Cortex of kidney (tissue), 1 donor: ENCODE measurements at places on chromosomes 16 and 17.

GRCh38 chr16:84739349-84740124, 39.7 kb downstream of the USP10 start:
- DNase-seq: no peak

- DNase-seq: no peak
Observed at GRCh38 chr16:48284772-48285409, 37.6 kb upstream of the ABCC11 start.

DNA sequence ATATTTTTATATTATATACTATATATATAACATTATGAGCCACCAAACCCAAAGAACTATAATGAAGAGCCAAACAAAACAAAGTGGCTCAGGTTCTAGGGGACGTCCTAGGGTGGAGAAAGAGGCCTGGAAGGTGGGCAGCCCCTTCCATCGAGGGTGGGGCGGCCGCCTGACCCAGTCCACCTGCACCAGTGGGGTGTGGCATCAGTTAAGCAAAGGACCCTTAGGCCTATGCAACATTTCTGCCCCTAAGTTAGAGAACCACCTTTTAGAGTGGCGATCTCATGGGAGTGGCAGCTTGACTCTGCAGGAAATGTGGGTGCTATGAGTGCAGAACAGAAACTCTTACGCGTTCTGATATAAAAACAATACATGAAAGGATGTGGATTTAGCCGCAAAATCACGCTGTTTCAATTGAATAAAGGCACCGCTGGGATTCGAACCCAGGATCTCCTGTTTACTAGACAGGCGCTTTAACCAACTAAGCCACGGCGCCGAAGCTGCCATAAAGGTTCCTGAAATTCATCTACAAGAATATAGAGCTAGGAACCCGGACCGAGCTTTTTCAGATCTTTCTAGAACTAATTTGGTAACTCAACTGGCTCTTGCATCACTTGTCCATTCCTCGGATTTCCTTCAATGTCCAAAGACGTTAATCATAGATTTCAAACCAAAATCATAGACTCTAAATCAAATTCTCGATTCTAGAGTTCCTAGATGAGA, 15.6 kb upstream of the AURKB start:
- DNase-seq: no peak

DNA sequence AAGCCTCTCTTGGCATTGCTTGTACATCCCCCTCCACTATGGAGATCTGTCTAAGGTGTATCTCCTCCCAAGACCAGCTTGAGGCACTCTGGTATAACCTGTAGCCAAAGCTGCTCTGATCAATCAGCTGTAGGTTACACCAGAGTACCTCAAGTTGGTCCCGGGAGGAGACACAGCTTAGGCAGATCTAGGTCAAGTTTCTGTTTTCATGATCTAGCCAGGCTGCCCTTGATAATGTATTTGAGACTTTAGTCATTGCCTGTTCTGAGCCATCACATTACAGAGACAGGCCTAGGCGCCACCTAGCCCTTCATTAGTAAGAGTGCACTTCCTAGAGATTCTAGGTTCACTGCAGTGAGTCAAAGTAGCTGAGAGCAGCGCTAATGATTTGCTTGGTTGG, 31.4 kb downstream of the ASGR1 start:
- no peak for DNase-seq

DNA sequence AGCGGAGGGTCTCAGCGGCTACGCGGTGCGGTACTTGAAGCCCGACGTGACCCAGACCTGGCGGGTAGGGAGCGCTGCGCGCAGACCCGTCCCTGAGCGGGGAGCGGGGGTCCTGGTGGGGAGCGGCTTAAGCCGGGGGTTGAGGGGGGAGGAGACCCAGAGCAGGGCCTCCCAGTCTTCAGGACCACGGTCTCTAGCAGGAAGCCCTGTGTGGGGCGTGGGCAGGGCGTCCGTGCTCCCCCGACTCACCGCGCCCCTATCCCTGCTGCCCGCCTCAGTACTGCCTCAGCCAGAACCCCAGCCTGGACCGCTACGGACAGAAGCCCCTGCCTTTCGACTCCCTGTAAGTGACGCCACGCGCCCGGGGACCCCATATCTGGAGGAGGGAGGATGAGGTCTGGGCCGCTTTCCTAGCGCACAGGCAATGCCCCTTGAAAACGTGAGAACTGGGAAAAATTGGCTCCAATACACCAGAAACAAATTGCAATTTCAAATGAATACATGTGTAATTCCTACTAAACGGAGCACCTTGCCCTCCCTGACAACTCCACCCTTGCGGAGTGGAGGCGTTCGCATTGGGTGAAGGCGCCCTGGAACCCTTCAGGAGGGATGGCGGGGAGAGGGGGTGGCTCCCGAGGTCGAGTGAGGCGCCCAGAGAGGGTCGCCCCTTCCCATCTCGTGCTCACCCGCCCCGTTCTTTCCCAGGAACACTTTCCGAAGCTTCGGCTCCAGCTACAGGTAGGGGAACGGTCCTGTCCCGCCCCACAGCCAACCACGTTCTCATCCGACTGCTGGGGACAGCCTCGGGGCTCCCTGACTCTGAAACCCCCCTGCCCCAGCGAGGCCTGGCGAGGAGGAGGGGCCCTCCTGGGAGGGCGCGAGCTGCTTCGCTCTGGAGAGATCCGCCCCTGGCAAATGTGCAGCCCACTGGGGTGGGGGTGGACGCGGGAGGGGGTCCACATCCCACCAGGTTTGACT, 14.6 kb upstream of the CNGB1 start:
- no peak for DNase-seq

GRCh38 chr17:12648498-12648897, 17.2 kb upstream of the MYOCD start:
- DNase-seq: no peak

DNA sequence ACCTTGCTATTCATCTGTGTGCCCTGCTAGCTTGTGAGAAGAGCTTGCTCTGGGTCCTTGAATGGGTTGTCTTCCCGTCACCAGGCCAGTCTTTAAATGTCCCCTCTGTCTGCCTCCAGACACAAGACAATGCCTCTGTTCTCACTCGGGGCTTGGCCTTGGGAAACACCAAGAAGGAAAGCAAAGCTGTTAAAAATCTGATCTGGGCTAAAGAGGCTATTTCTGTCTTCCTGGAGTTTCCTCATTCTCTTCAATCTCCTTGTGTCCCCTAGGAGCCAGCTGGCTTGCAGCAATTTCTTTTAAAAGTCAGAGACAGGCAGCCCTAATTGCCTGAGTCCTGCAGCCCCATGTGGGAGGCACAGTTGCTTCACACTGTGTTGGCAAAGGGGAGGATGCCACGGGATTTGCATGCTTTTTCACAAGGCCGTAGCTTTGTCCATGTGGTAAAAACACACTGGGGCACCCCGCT, 2.5 kb downstream of the DNAI2 start:
- no peak for DNase-seq

GRCh38 chr17:65604070-65604469, 42.6 kb upstream of the AXIN2 start:
- no peak for DNase-seq

DNA sequence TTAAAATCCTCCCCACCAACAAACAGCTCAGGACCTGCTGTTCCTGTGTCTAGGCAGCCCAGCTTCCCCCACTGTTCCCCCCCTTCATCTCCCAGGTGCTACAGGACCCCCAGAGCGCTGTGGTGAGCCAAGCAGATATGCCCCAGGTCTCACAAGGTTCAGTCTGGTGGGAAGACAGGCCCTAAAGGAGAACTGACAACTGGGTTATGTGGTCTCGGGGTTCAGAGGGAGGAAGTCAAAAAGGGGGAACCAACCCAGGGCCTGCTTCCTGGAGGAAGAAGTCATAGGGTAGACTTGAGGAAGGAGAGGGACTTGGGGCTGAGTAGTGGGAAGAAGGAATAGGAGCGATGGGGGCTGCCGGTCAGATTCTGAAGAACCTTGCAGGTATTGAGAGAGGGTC, 2.6 kb downstream of the RIPOR1 start:
- DNase-seq: no peak

GRCh38 chr17:42472709-42473521, 14.2 kb downstream of the ATP6V0A1 start:
- DNase-seq: no peak

DNA sequence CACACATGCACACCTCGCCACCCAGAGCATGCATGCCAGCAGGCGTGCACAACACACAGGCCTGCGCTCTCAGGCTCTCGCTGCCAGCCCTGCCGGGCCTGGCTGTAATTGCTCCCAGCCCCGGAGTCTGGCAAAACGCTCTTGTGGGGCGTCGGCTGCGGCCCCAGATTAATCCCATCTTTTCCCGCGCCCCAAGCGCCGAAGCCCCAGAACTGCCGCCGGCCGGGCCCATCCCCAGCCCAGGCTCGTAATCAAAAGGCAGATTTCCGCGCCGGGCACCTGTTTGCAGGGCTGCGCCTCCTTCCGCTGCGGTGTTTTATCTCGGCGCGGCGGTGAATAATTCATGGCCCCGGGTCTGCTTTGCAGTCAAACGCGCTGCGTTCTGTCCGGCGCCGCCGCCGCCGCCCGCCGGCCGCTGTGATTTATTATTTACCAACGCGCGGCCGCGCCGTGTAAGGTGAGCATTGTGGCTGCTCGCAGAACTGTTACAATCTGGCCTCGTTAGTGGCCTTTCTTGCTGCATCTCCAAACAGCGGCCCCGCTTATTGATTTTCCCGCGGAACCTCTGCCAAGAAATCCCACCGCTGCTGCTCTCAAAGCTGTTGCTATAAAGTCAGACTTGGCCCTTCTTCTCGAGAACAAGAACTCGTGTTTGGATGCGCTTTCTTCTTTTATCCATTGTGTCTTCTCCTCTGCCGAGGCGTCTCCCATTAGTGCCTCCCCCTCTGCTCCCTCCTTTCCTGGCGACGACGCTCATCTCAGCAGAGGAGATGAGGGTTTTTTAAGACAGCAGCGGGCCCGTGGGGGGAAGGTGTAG, 126.1 kb downstream of the IRX5 start:
- DNase-seq: no peak

DNA sequence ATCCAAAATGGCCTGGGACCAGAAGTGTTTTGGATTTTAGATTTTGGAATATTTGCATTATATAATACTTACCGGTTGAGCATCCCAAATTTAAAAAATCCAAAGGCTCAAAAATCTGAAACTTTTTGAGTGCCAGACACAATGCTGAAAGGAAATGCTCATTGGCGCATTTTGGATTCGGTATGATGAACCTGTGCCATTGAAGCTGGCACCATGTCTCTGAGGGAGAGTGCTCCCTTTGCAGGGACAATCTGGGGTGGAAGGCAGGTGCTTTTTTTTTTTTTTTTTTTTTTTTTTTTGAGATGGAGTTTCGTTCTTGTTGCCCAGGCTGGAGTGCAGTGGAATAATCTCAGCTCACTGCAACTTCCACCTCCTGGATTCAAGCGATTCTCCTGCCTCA, 17.7 kb downstream of the SMTNL2 start:
- no peak for DNase-seq

GRCh38 chr16:73610605-73611156, 562.8 kb upstream of the ZFHX3 start:
- DNase-seq: no peak

DNA sequence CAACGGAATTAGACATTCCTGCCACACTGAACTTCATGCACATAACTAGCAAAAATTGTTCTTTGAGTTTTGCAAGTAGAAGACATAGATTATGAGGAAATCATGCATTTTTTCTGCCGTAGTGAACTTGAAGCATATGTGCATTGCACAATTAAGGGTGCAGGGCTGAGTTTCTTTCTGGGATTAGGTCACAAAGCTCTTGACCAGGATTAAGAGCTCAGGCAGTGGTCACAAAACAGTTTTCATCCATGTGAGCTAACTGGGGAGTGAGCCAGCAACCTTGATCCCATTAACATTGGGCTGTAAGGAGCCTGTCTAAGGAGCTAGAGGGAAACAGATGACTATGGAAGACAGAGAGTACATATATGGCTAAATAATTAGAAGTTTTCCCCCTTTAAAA, 143.7 kb downstream of the PMP22 start:
- no peak for DNase-seq

GRCh38 chr16:55478827-55479429, at the start of gene MMP2:
MMP2 (plus strand) TSS chr16:55479198; CDS start chr16:55479480, 282 bp downstream.
- no peak for DNase-seq

GRCh38 chr17:78325076-78325687, 34.7 kb downstream of the SOCS3 start:
- DNase-seq: no peak
